NB4 (cell line): ENCODE measurements at places on chromosomes 2 and 18.

- DNase-seq, result no peak
Measured at GRCh38 chr2:195813421-195813820, 156.4 kb downstream of the SLC39A10 start.

GRCh38 chr2:108026092-108026794, 39.9 kb downstream of the SLC5A7 start:
- no peak for DNase-seq

DNA sequence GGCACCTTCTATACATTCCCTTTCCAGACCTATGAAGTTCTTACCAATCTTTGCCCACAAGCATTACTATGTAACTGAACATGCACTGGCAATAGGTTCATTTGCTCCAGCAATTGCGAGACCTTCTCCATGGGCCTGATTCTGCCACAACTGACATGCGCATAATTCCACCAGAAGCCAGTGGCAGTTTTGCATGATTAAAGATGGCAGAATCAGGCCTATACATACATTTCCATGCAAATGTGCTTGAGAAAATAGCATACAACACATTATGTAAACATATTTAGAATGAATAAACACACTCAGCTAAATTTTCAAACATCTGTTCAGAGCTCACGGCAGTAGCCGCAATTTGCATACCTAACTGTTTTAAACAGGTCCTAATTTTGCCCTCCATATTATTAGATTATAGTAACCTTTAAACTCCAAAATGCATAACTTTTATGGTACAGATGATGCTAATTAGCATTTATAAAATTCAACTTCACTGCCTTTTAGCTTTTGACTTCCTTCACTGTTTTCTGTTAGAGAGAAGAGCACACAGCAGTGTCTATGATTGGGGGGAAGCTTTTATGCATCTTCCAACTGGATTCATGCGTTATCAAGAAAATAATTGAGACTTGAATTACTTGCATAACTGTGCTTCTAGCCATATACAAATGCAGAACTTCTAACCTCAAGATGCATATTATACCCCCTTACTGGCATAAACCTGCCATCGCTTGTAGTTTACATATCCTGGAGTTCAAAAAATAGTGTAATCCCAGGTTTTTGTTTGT, 155.3 kb upstream of the CDH19 start:
- no peak for DNase-seq

DNA sequence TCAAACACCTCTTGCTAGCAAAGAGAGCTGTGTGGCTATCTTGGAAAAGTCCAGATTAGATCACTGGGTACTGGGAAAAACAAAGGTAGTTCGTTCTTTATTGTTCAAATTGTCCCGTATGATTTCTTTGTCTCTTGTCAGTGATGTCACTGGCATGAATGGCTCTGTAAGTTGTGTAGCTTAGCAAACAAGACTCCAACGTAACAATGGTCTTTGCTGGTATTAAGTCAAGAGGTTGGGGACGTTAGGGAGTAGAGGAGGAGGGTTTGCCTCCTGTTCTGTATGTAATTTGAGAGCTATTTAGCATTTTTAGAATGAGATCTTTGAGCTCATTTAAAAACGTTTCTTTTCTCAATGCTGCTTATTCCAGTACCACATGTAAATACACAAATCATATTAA, 216.5 kb upstream of the SP5 start:
- DNase-seq, result no peak

DNA sequence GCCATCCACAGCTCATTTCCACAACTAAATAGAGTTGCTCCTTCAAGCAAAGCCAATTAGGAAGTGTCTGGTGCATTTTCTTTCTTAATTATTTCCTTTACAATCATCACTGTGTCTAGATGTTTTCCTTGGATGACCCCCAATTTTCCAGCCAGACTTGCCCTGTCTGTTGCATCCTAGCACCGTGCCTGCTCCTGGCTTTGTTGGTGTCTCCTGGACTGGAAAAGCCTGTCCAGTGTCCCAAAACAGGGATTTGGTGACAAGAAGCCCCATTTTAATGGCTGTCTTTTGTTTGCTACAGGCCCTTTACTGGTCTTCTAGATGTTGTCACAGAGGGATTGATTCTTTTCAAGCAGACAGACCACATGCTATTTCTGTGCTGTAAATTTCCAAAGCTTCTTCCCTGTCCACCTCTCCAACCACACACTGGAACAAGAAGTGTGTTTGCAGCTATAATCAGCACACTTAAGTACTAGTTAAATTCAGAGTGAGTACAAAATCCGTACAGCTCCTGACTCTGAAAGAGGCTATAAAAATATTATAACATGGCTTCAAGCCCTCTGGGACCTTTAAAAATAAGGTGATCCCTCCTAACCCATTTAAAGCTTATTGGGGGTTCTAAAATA, 38.4 kb downstream of the RNF144A start:
- no peak for DNase-seq

GRCh38 chr18:35974181-35974580, 1.7 kb downstream of the RMP24 start:
- DNase-seq, result no peak

GRCh38 chr2:191231995-191232394, 13.2 kb upstream of the MYO1B start:
- no peak for DNase-seq

DNA sequence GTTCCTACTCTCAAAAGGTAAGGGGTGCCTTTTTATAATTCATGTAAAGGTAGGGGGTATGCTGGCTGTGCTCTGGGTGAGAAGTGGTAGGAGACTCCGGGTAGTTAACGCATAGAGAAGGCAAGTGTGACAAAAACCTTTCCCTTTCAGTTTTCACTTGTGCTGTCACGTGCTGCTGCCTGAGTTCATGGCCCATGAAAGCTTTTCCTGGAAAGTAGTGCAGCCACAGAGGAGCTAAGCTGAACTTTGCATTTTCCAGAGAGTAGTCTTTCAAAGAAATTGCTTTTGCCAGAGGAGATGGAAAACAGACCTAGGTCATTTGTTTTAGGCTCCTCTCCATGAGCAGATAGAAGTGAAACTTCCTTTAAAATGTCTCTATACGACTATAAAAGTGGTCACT, 44.7 kb downstream of the THSD7B start:
- DNase-seq, result no peak

- DNase-seq, result no peak
Measured at GRCh38 chr2:152433289-152433688, 98.3 kb downstream of the FMNL2 start.

- DNase-seq, result peak; percentile 68
Measured at GRCh38 chr2:98828793-98829371, 98.0 kb upstream of the MGAT4A start.

- DNase-seq, result no peak
Measured at GRCh38 chr2:48016225-48017019, 110.1 kb upstream of the FBXO11 start.

- DNase-seq, result peak; percentile 82
Measured at GRCh38 chr18:74598350-74599001, 806 bp downstream of the ZNF407 start.

- no peak for DNase-seq
Measured at GRCh38 chr2:86044614-86045013, 61.1 kb downstream of the POLR1A start.

DNA sequence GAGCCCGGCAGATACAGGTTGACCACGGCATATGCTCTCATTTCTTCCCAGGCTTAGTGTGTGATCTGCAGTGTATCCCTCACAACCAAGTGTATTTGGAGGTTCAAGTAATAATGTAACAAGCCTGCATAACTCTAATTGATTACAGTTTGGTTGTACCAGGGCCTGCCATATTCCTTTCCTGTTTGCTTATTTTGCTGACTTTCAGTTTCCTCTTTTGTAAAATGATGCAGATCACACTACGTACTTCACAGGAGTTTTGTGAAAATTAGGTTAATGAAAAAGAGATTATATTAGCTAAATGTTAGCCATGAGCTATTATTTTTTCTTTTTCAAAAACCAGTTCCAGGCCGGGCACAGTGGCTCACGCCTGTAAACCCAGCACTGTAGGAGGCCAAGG, 25.8 kb downstream of the SLC3A1 start:
- DNase-seq, result no peak

DNA sequence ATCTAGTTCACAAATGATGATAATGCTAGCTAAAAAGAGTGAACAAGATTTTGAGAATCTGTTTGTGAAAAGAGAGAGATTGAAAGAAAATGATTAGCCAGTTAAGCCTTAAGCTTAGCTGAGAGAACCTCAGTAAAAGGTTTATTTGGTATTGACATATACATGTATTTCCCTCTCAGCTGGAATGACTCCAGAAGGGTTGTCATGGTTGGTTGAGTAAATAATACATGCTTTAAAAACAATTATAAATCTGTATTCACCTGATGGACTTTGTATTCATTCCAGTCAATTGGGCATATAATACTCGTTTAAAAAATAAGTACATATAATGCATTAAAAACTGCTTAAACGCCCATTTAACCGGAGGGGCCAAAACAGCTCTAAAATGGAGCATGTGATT, 181.4 kb downstream of the GRB14 start:
- no peak for DNase-seq

GRCh38 chr2:25697559-25698341, 24.4 kb upstream of the DTNB start:
- no peak for DNase-seq

GRCh38 chr2:138823666-138824065, 43.5 kb upstream of the NXPH2 start:
- no peak for DNase-seq

- no peak for DNase-seq
Measured at GRCh38 chr2:224893848-224894247, 148.4 kb downstream of the DOCK10 start.
